ENCODE measurements at places on chromosomes 16 and 17.

GRCh38 chr17:65385726-65386125 lies 175.7 kb downstream of the AXIN2 start:
- DNase-seq: no peak

GRCh38 chr17:3553419-3554401 lies 3.9 kb downstream of the TRPV3 start:
- no peak for DNase-seq

GRCh38 chr16:83948914-83949723 lies 3.9 kb upstream of the OSGIN1 start:
- DNase-seq: no peak

- no peak for DNase-seq
Measured at GRCh38 chr16:79595231-79595641, 5.3 kb downstream of the MAF start.

DNA sequence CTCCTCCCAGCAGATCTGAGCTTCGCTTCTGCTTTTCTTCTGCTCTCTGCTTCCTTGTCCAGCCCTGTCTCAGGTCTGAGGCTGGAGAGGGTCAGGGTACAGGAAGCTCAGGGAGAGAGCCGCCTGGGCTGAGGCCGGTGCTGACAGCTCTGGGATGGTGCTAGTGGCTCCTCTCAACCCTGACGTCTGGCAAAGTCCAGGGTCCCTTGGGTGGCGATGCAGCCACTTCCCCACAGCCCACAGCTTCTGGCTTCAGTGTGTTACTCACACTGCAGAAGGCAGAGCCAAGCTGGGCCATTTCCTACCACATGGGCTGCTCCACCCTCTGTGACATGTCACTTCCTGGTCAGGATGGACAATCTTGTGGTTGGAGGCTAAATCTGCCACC lies at the start of gene CD300C:
TSS of gene CD300C (minus strand) at position 273 of the 388 bp plus-strand sequence. CDS start 333 bp downstream, outside the sequence.
- DNase-seq: no peak

GRCh38 chr17:66417300-66417719 lies 114.9 kb downstream of the PRKCA start:
- DNase-seq: no peak

- no peak for DNase-seq
Measured at GRCh38 chr16:74249254-74249653, 47.4 kb upstream of the PSMD7 start.

DNA sequence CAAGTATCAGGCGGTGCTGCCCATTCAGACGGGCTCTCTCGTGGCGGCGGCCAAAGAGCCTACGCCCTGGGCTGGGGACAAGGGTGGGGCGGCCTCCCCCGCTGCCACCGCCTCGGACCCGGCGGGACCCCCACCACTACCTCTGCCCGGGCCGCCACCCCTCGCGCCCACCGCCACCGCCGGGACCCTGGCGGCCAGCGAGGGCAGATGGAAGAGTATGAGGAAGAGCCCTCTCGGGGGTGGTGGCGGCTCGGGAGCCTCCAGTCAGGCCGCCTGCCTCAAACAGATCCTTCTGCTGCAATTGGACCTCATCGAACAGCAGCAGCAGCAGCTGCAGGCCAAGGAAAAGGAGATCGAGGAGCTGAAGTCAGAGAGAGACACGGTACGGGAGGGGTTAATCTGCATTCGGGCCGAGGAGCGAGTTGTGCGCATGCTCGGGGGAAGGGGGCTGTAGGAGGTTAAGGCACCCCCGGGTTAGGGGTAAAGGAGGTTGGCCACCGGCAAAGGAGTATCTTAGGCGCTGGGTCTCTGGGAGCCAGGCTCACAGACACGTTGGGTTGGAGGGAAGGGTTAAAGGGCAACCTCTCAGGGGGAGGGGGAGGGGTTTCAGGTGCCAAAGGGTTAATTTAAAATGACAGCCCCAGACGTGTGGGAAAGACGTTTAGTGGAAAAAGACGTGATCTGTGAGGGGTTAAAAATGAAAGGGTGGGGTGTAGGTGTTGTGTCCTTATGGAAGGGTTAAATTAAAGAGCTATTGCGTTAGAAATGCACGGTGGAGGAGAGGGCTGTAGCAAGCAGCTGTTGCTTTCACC lies 1.4 kb downstream of the MSL1 start:
- DNase-seq: peak; percentile 65

DNA sequence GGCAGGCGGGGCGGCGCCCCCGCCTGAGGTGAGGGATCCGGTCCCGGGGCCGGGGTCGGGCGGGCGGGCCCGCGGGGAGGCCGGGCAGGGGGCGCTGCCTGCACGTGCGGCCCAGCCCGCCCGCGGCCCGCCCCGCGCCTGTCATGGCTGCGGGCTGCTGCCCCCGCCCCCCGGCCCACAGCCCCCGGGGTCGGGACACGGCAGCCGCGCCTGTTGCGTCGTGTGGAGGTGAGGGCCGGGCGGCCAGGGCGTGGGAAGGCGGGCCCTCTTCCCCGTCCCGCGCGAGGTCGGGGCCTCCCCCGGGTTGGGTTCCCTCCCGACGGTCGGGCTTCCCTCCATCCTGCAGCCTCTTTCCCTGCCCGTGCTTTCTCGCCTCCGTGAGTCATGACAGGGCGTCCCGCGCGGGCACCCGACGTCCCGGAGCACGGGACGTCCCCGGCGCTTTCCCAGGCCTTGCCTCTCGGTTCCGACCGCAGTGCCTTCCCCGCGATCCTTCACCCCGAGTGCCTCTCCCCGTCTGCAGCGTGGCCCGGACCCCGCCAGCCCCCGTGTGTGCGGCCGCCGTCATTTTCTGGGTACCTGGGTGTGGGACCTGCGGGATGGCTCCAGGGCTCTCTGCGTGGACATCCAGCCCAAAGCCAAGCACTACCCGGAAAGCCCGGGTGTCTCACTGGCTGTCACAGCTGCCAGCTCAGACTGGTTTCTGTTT lies 76.7 kb downstream of the CHD9 start:
- peak; percentile 69 for DNase-seq

GRCh38 chr16:75263291-75263962 lies 12.0 kb upstream of the BCAR1 start:
- DNase-seq: no peak

GRCh38 chr17:69480245-69480644 lies 65.7 kb downstream of the MAP2K6 start:
- no peak for DNase-seq

DNA sequence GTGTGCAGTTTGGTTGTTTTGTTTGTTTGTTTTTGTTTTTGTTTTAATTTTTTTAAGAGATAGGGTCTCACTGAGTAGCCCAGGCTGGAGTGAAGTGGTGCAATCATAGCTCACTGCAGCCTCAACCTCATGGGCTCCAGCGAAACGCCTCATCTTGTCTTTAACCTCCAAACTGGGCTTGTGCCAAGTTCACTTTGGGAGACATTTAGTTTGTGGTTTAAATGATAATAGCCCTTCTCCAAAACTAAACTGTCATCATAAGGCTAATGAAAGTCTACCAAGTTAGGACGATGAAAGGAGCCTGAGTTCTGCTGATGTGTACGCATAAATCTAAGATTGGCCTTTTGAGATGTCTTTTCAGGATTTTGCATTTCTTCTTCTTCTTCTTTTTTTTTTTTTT lies 6.5 kb upstream of the CARD14 start:
- DNase-seq: no peak

DNA sequence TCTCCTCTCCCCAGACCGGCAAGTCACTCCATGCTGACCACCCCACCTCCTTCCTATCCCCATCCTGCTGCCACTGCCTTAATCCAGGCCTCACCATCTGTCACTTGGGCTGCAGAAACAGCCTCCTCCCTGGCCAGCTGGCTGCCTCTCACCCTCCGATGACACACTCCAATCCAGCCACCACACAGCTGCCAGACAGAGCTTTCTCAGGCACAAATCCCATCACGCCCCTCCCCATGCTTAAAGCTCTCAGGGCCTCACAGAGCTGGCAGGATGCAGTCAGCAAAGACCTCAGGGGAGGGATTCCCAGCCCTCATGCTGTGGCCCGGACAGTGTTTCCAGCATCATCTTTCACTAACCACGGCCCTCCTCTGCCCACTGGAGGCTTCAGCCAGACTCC lies 13.7 kb downstream of the CAMKK1 start:
- DNase-seq: no peak

- peak; percentile 12 for DNase-seq
Measured at GRCh38 chr17:66397486-66397885, 95.1 kb downstream of the PRKCA start.

- no peak for DNase-seq
Measured at GRCh38 chr16:11964761-11965551, at the start of gene TNFRSF17. TNFRSF17 (plus strand) TSS chr16:11965210; CDS start chr16:11965325, 115 bp downstream.

GRCh38 chr17:65204001-65204400 lies 66.8 kb downstream of the RGS9 start:
- DNase-seq: no peak

DNA sequence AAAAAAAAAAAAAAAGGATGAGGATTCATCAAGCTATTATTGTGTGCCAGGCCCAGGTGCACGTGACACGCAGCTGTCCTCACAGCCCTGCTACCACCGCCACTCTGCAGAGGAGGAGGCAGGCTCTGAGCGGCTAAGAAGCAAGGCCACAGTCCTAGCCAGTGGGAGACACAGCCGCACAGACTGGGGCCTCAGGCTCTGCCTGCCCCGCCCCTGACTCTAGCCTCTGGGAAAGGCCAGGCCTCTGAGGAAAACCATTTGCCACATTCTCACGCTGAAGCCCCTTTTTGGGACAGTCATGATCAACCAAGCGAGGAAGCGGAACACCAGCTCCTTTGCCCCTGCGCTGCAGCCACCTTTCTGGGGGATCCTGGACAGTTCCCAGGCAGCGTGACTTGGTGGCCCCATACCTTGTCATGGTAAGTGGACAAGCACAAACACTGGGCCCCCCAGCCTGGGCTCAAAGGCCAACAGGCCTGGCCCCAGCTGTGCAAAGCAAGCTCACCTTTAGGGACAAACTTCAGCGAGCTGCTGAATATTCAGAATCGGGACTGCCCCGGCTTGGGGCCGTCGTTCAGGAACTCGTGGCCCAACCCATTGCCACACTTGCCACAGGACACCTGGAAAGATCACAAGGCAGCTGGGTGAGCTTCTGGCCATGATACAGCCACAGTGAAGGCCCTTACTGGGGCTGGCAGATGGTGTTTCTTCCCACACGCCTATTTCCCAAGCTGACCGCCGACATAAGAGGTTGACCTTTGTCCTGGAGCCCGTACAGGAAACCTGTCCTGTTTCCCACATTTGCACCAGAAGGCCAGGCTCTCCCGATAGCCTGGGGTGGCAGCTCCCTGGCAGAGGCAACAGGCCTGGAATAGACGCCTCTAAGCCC lies 2.5 kb downstream of the MSRB1 start:
- no peak for DNase-seq

DNA sequence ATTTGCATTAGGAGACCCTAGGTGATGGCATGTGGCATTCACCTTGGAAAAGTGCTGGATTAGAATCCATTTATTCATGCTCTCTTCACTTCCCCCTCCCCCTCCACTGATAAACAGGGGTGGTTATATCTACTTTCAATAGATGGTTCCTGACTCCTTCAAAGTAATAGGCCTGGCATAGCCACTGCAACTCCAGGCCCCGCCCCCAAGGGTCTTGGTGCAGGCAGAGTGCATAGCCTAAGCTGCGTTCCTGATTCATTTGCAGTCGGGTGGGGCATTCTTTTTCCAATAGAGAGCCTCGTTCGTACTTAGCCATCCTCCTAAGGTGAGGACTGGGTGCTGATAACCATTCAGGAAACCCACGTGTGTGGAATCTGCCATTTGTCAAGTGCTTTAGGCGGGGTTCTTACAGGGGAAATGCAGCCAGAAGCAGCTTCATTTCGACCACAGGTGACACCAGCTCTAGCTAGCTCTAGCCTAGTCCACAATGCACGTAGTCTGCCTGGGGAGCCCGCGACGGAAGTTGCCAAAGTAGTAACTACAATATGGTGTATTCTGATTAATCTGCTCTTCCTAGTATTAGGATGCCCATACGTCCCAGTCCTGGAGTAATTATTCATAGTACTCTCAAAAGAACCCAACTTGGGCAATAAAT lies 11.1 kb downstream of the UBE2O start:
- DNase-seq: no peak

- DNase-seq: no peak
Measured at GRCh38 chr17:864315-864714, 82.2 kb downstream of the MRM3 start.

- DNase-seq: no peak
Measured at GRCh38 chr17:82565551-82565950, 46.0 kb downstream of the FOXK2 start.

- DNase-seq: peak; percentile 7
Measured at GRCh38 chr17:72122765-72123529, 2.1 kb downstream of the SOX9 start.

DNA sequence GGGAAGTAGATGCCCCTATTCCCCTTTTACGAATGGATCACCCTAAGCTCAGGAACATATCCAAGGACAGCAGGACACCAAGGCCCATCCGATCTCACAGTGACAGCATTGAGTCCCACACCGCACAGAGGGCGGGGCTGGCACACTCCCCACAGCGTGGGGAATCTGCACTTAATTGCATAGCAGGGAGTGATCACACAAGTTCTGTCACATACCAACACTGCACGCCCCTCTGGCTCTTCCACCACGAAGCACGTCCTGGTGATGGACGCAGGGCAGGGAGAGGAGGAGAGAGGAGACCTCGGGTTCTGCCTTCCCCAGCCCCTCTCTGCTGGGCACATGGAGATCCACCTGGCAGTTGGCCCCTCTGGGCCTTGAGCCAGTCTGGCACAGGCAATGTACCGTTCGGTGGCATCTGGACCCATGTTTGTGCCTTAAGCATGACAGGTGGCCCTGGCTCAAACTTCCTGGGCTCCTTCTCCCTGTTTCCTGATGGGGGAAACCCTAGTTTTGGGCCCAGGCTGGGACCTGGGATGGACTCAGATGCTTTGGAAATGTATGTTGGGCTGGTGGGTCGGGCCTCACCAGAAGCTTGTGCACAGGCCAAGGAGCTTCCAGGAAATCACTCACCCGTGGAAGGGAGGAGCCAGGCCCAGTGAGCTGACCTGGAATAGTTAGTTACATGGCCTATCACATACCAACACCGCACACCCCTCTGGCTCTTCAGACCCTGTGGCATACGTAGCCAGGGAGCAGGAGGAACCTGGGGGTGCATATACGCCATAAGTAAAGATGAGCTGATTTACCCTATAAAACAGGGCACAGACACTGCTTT lies 35.1 kb upstream of the CREBBP start:
- DNase-seq: no peak

DNA sequence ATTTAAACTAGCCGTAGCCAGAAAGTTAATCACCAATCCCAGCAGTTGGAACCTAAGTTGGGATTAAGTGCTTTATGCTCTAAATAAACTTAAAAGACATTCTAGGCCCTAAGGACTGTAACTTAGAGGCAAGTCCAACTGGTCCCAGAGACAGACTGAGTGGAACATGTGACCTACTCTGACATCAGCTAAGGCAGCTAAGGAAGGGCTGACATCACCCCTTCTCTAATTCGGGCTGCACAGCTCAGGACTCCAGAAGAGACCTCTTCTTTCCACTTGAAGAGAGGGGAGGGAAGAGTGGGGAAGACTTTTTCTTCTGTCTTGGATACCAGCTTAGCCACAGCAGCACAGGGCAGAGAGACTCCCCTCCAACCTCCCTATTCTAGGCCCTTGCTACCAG lies 565.2 kb downstream of the CDH8 start:
- no peak for DNase-seq

All from activated T-cell treated with anti-CD3 and anti-CD28 coated beads, Interleukin-2, amount 50 U/mL, for 72 hours (primary cell).